ENCODE measurements at places on chromosomes 12 and 14.

GRCh38 chr12:104248444-104248843, 32.9 kb downstream of the TXNRD1 start:
- H3K36me3 ChIP-seq = no peaks in the 10 kb centered on the region
- H3K27ac ChIP-seq = no peak overlapping the region
- H3K27me3 ChIP-seq = peaks cover 2% of the 10 kb centered on the region
- no peak for DNase-seq
- peaks cover 5% of the 10 kb centered on the region for H3K4me1 ChIP-seq
- no peak overlapping the region for H3K4me3 ChIP-seq

GRCh38 chr14:34237081-34237480, 225.0 kb downstream of the SPTSSA start:
- DNase-seq = no peak
- H3K36me3 ChIP-seq = no peaks in the 10 kb centered on the region
- no peak overlapping the region for H3K27ac ChIP-seq
- H3K27me3 ChIP-seq = no peaks in the 10 kb centered on the region

DNA sequence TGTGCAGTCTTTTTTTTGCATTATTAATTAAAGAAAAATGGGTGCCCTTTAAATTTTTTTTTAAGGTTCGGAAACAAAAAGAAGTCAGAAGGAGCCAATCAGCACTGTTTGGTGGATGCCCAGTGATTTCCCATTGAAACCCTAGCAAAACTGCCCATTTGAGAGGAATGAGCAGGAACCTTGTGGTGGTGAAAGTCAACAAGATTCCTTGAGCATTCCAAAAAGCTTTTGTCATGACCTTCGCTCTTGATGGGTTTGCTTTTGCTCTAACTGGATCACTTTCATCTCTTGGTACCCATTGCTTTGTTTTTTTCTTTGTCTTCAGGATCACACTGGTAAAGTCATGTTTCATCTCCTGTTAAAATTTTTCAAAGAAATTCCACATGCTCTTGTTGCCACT, 54.1 kb downstream of the ADIPOR2 start:
- H3K4me1 ChIP-seq = peaks cover 38% of the 10 kb centered on the region
- peaks cover 78% of the 10 kb centered on the region for H3K36me3 ChIP-seq
- H3K27me3 ChIP-seq = no peaks in the 10 kb centered on the region
- no peak overlapping the region for H3K27ac ChIP-seq

DNA sequence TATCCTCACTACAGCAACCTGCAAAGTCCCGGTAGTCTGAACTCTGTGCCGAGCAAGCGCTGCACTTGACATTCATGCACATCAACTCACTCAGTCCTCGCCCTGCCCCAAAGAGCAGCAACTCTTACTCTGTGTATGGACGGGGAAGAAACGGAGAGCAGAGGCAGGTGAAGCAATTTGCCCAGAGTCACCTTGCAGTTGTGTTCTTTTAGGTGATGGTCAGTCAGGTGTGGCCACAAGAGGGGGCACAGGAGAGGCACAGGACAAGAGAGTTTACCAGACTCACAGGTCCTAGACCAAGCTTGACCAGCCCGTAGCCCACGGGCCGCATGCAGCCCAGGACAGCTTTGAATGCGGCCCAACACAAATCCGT, 39.1 kb downstream of the TSPAN11 start:
- no peaks in the 10 kb centered on the region for H3K36me3 ChIP-seq
- no peak overlapping the region for H3K27ac ChIP-seq
- H3K4me3 ChIP-seq = no peak overlapping the region
- no peak for DNase-seq
- no peaks in the 10 kb centered on the region for H3K27me3 ChIP-seq

GRCh38 chr14:28057359-28058296, 709.0 kb upstream of the FOXG1 start:
- H3K4me3 ChIP-seq = no peak overlapping the region
- no peaks in the 10 kb centered on the region for H3K36me3 ChIP-seq
- H3K4me1 ChIP-seq = peaks cover 8% of the 10 kb centered on the region

DNA sequence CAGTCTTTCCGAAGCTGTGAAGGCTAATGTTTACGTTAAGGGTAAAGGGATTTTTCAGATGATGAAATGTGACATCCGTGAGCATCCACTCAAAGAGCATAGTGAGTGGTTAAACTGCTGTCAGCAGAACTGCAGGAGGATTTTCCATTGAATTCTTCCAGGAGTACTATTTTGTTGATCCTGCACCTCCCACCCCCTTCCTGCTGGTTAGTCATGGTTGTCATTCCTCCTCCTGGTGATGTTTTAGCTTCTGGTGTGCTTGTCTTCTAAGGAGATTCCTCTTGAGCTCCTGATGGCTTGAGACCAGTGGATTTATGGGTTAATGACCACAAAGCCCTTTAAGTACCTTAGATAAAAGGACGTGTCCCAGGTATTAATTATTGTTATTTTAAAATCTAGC, 2.4 kb upstream of the GPRC5D start:
- H3K4me3 ChIP-seq = no peak overlapping the region
- no peak for DNase-seq
- no peak overlapping the region for H3K27ac ChIP-seq
- H3K36me3 ChIP-seq = peaks cover 10% of the 10 kb centered on the region
- H3K27me3 ChIP-seq = peaks cover 4% of the 10 kb centered on the region
- H3K4me1 ChIP-seq = peaks cover 20% of the 10 kb centered on the region

All from nephron progenitor cell (in vitro differentiated cells).